T-helper 17 cell (primary cell): ENCODE measurements at places on chromosomes 5 and 9.
A peak's percentile ranks its signal among the peaks of the same experiment; 100 is the strongest.

GRCh38 chr5:96743805-96744204, 63.9 kb downstream of the ERAP1 start:
- H3K27me3 ChIP-seq = no peaks in the 10 kb centered on the region
- peak overlapping the region; percentile 80 for H3K27ac ChIP-seq
- H3K4me3 ChIP-seq = no peak overlapping the region
- H3K36me3 ChIP-seq = peaks cover 11% of the 10 kb centered on the region
- no peak for DNase-seq

GRCh38 chr9:105416840-105417239, 31.0 kb upstream of the FSD1L start:
- H3K36me3 ChIP-seq = no peaks in the 10 kb centered on the region
- DNase-seq = no peak
- H3K4me1 ChIP-seq = peaks cover 7% of the 10 kb centered on the region
- H3K27me3 ChIP-seq = peaks cover 25% of the 10 kb centered on the region

DNA sequence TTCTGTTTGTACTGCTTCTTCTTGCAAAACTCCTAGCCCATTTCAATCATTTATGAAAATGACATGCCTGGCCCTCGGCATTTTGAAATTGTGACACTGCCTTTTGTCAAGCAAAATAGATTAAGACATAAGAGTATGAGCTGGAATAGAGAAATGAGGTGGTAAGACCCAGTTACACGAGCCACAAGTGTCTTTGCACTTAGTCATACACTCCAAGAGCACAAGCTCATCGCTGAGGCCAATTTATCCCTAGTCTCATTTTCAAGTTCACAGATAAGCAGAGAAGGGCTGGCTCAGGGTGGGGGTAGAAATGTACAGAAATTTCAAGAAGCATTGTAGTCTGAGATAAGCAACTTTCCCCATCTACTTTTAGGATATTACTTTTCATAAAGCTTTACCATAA, 40.6 kb upstream of the MAP1B start:
- H3K36me3 ChIP-seq = no peaks in the 10 kb centered on the region
- no peaks in the 10 kb centered on the region for H3K4me1 ChIP-seq
- no peak overlapping the region for H3K4me3 ChIP-seq

DNA sequence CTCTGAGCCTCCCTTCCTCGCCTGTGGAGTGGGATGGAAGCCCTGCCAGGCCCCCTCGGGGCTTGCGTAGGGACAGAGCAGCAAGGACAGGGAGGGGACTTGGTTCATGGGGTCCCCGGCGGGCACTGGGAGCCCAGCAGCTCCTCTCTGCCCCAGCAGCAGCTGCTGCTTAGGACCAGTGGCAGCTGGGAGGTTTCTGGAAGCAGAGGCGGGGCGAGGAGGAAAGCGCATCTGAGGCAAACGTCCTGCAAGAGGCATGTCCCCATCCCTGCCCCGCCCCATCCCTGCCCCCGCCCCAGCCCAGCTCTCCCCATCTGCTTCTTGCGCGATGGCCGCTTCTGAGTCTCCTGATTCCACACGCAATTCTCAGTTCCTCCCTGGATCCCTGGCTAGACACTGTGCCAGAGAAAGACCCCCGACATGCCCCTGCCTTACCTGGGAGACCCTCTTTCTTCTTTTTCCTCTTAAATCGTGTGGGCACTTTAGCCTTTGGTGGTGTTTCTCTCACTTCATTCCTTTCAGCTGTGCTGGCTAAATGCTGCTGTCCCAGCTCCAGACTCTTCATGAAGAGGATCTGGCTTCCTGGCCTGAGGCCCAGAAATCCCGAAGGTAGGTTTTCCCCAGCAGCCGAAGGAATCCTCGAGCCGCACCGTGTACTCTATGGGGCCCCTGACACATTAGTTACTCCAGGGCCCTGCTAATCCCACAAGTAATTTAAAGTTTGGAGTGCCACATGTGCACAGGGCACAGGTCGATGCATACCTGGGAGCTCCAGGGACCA, 4.4 kb upstream of the OR2S2 start:
- peaks cover 39% of the 10 kb centered on the region for H3K27me3 ChIP-seq
- H3K36me3 ChIP-seq = no peaks in the 10 kb centered on the region
- no peaks in the 10 kb centered on the region for H3K4me1 ChIP-seq
- H3K27ac ChIP-seq = no peak overlapping the region
- no peak for DNase-seq

- H3K27me3 ChIP-seq = peaks cover 63% of the 10 kb centered on the region
- no peak for DNase-seq
- no peak overlapping the region for H3K27ac ChIP-seq
- no peak overlapping the region for H3K4me3 ChIP-seq
- H3K4me1 ChIP-seq = peaks cover 10% of the 10 kb centered on the region
- H3K36me3 ChIP-seq = peaks cover 6% of the 10 kb centered on the region
Measured at GRCh38 chr9:121648799-121649198, 2.6 kb upstream of the DAB2IP start.

- H3K4me1 ChIP-seq = peaks cover 9% of the 10 kb centered on the region
- no peak for DNase-seq
- H3K4me3 ChIP-seq = no peak overlapping the region
- H3K27me3 ChIP-seq = no peaks in the 10 kb centered on the region
Measured at GRCh38 chr5:62506659-62507460, 71.8 kb upstream of the LRRC70 start.

DNA sequence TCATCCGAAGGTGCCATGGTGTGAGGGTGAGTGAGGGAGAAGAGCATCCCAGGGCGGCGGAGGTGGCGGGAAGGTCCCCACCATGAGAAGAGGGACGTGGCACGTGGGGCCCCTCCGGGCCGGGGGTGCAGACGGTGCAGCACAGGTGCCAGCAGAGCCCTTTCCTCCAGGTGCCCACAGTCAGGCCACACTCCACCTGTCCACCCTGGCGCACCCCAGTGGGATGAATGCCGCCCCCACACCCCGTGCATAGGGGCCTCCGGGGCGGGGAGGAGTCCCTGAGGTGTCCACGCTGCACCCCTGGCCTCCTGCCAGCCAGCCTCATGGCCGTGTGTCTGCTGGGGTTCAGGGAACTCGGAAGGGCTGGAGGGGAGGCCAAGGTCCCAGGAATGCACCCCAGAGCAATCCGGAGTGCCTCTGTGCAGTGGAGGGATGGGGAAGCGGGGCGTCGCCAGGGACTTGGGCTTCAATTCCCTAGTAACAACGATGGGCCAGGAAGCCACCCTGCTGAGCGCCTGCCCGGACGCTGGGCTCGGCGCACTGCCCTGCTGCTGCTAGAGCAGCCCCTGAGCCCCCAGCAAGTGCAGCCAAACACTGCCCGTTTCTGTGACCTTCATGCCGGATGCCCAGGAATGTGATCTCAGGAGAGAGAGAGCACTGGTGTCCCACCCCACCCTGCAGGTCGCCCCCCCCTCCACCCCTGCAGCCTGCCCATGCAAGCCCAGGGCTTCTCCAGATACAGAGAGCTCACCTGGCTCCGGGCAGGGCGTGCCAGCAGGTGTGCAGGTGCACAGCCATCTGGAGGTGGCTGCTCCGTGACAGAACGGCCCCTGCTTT, 8.8 kb upstream of the NACC2 start:
- H3K36me3 ChIP-seq = no peaks in the 10 kb centered on the region
- peaks cover 26% of the 10 kb centered on the region for H3K4me1 ChIP-seq

- DNase-seq = no peak
- H3K27me3 ChIP-seq = no peaks in the 10 kb centered on the region
- no peaks in the 10 kb centered on the region for H3K4me1 ChIP-seq
- no peak overlapping the region for H3K27ac ChIP-seq
- H3K36me3 ChIP-seq = no peaks in the 10 kb centered on the region
Measured at GRCh38 chr9:108234811-108235210, 621.0 kb downstream of the ACTL7B start.

DNA sequence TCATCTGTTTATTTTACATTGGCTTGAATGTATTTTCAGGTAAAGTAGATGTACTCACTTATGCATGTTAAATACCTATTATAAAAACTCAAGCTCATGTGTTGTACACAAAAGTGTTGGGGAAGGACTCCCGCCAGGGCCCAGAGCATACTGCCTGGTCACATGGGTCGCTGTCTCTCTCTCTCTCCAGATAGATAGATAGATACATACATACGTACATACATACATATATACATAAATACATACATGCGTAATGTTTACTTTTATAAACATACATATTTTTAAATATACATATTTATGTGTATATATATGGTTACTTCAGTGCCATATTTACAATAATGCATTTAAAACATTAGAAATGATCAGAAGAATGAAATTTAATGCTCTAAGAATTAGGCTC, 24.7 kb downstream of the ASPN start:
- DNase-seq = no peak
- no peak overlapping the region for H3K27ac ChIP-seq
- no peaks in the 10 kb centered on the region for H3K36me3 ChIP-seq
- H3K4me3 ChIP-seq = no peak overlapping the region

DNA sequence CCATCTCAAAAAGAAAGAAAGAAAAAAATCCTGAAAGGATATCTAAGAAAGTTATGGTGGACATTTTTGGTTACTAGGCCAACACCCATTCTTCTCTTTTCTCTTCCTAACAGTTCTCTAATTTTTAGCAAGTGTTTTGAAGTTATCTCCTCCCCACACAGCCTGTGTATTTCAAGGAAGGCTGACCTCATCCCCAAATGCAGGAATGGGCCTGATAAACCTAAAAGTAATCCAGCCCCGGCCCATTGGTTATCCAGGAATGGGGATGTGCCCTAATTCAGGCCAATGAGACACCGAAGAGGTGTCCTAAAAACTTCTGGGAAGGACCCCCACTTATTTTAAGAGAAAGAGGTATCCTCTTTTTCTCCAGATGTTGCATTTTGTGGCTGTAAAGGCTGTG, 46.6 kb downstream of the F2R start:
- peaks cover 6% of the 10 kb centered on the region for H3K36me3 ChIP-seq
- peaks cover 9% of the 10 kb centered on the region for H3K27me3 ChIP-seq
- H3K4me1 ChIP-seq = peaks cover 2% of the 10 kb centered on the region

DNA sequence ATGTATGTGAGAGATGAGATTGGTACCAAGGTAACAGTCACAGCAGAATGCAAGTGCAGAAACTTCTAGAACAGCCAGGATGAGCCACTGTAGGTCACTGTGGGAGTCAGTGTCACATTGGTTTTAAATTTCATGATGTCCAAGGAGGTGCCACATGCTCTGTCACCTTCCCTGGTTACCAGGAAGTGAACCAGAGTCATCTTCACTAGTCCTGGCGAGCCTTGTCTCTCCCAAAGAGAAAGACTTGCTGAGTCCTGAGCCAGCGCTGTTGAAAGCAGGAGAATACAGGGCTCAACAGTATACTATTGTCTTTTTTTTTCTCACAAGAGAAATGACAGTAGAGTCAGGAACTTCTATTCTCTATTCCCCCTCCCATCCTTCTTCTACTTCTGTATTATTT, 615.5 kb downstream of the RAB3C start:
- peaks cover 1% of the 10 kb centered on the region for H3K27me3 ChIP-seq
- H3K36me3 ChIP-seq = peaks cover 2% of the 10 kb centered on the region
- no peak for DNase-seq
- peaks cover 4% of the 10 kb centered on the region for H3K4me1 ChIP-seq
- no peak overlapping the region for H3K27ac ChIP-seq

- peaks cover 84% of the 10 kb centered on the region for H3K27me3 ChIP-seq
- DNase-seq = peak; percentile 19
- peaks cover 7% of the 10 kb centered on the region for H3K36me3 ChIP-seq
- peak overlapping the region; percentile 97 for H3K4me3 ChIP-seq
- peaks cover 24% of the 10 kb centered on the region for H3K4me1 ChIP-seq
Measured at GRCh38 chr5:111072949-111073682, 1.6 kb downstream of the TSLP start.

DNA sequence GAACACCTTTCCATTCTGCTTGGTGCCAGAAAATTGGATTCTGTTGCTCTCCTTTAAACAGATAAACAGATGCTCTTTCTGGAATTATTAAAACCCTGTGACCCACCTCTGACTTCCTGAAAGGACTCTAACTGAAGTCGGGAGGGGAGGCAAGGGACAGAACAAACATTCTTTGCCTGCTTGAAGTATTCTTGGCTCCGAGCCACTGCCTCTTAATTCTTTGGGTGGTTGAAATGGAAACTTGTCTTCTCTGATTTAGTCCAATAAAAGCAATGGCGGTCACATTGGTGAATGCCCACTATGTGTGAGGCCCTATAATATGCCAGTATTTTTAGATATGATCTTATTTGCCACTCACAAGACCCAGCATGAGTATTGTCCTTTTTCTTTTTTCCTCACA, 236.8 kb downstream of the SLIT3 start:
- DNase-seq = no peak
- no peak overlapping the region for H3K27ac ChIP-seq
- no peaks in the 10 kb centered on the region for H3K4me1 ChIP-seq
- H3K4me3 ChIP-seq = no peak overlapping the region
- peaks cover 43% of the 10 kb centered on the region for H3K27me3 ChIP-seq
- peaks cover 2% of the 10 kb centered on the region for H3K36me3 ChIP-seq

GRCh38 chr5:180352116-180353047, 754 bp downstream of the GFPT2 start:
- peaks cover 2% of the 10 kb centered on the region for H3K36me3 ChIP-seq
- peaks cover 7% of the 10 kb centered on the region for H3K4me1 ChIP-seq
- peaks cover 47% of the 10 kb centered on the region for H3K27me3 ChIP-seq
- peak overlapping the region; percentile 70 for H3K4me3 ChIP-seq

DNA sequence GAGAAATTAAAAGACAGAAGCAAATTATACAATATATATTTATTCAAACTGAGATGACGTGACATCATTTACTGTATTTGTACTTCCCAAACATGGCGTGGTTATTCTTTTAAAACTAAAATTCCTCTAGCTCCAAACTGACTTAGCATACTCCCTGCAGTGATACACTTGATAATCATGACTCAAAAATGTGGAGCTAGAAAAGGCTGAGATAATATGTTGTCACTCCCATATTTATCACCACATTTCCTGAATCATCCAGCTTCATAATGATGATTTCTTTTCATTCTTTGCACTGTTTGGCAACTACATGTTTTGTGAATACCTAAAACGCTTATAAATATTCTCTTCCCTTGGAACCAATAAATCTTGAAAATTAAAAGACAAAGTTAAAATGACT, 341.0 kb downstream of the EBF1 start:
- H3K4me1 ChIP-seq = no peaks in the 10 kb centered on the region
- H3K4me3 ChIP-seq = no peak overlapping the region
- peaks cover 3% of the 10 kb centered on the region for H3K36me3 ChIP-seq

DNA sequence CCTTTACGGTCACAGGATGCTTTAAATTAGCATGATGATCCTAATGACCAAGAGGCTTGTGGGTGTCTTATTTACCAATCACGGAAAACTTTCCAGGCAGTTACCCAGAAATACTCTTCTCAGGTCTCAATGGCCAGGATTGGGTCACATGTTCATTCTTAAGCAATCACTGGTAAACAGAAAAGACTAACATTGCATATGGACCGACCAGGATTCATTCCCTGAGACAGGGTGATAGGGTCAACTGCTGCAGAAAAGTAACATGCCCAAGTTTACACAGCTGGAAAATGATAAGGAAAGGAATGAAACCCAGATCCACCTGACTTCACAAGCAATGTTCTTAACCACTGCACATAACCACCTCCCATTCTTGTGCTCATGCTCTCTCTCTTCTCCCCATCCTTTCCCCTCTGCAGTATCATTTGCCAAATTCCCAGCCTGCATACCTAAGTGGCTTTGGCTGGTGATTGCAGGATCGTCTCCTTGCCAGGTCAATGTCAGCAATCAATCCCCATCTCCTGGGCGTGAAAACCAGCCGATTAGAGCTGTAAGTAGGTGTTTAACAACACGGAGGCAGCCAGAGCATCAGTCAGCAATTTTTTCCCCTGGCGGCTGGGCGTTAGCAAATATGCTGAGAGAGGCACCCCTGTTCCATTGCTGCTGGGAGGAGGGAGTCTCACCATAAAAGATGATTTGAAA, 219.4 kb downstream of the NMUR2 start:
- DNase-seq = no peak
- H3K4me1 ChIP-seq = peaks cover 4% of the 10 kb centered on the region
- H3K27ac ChIP-seq = no peak overlapping the region
- no peaks in the 10 kb centered on the region for H3K27me3 ChIP-seq
- H3K36me3 ChIP-seq = peaks cover 2% of the 10 kb centered on the region
- H3K4me3 ChIP-seq = no peak overlapping the region
